ENCODE measurements at places on chromosomes 2 and 18.

- no peak for DNase-seq
Measured at GRCh38 chr2:145835665-145836064, 1315.7 kb upstream of the ZEB2 start.

- DNase-seq, result no peak
Measured at GRCh38 chr2:141899740-141900139, 231.1 kb downstream of the LRP1B start.

DNA sequence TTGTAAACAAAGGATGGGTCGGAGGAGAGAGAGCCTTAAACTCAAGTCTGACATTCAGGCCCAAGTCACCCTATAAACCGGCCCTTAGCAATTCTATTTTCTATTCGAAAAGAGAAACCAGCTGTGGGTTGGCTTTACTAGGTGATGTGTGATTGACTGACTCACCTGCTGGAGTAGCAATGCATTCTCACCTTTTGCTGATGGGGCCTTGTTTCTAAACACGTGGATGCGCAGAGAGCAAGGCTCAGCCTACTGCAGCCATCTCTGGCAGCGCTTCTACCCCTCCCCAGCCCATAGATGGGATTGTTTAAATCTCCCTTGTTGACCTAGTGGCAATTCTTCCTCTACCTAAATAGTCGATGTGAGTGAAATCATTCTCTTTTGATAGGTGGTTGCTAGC is 138.5 kb downstream of the MEIS1 start:
- no peak for DNase-seq

DNA sequence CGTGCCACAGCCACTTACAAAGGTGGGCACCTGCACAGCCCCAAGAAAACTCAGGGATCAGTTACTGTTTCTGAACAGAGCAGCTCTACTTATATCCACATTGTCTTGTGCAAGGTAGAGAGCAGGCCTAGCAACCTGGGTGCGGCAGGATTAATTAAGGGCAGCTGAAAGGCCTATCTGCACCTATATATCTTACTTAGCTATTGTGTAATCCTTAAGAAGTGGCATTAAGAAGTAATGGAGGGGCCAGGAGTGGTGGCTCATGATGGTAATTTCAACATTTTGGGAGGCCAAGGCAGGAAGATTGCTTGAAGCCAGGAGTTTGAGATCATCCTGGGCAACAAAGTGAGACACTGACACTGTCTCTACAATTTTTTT is 12.8 kb upstream of the ARL5A start:
- no peak for DNase-seq

DNA sequence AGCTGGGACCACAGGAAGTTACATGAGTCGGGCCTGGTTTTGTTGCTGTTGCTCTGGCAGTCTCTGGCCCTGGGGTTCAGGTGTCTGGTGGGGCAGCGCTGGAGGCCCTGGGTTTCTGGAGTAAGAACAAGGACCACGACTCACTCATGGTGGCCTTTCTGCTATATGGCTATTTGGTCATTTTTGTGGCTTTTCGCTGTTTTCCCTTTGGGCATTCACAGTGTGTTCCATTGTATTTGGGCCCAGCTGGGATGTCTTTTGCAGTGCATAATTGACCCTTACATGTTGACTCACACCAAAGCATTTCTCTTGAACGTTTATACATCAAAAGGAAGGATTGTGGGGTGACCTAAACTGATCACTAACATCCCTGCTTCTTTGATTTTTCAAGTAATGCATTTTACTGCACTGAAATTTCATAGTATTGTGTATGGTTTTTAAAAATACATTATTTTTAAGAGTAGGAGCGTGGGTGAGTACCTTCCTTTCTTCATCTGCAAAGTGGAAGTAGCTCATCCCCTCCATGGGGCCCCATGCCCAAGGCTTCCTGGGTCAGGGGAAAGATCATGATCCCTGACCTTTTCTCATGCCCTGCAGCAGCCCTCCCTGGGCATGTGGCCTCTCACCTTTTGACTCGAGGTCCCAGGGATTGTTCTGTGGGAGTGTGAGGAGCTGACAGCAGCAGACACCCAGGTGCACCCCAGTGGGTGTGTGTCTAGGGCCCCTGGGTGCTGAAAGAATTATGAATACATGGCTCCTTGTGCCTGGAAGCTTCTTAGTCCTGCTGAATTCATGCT is 225.5 kb downstream of the AGAP1 start:
- DNase-seq, result no peak

DNA sequence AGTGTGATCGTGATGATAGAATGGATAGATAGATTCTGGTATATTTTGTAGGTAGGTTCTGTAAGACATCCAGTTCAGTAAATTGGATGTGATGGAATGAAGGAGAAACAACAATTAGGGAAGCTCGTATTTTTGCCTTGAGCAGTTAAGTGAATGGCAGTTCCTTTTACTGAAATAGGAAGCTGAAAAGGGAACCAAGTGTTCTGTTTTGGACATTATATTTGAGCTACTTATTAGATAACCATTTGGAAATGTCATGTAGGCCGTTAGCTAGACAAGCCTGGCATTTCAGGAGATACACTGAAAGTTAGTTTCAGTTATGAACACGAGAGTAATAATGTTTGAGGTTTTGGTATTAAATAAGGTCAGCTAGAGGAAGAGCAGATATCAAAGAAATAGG is 41.5 kb downstream of the MARCHF7 start:
- DNase-seq, result no peak
